ENCODE measurements at places on chromosomes 2 and 18.

- DNase-seq, result no peak
Measured at GRCh38 chr2:157899125-157899839, 23.2 kb upstream of the ACVR1 start.

DNA sequence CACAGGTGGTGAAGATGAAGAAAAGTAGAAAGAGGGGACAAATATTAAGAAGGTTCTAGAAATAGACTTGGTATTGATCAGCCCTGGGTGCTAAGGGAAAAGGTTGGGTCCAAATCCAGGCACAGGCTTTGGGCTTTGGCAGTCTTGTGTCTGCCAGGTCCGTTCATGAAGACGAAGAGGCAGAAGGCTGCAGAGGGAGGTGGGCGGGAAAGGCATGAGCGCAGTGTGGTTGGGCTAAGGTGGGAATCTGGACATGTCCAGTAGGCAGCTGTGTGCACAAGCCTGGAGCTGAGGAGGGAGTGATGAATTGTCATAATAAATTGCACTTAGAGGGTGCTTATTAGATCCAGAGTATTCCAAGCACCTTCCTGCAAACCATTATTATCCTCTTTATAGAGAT is 105.7 kb upstream of the TEX51 start:
- DNase-seq, result no peak

DNA sequence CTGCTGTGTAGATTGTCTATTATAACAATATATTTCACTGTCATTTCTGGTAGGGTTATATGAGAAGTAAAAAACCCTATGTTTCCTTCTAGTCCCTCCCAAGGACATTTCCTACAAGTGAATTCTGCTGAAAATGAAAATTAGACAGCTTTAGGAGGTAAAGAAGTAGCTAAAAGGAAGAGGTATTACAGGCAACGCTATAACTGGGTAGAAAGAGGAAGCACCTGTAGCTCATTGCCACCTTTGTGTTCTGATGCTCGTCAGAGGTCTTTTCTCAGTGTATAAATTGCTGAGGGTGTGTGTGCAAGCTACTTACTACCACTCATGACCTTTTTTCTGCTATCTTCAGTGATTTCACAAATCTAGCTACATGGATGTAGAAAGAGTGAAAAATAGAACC is 1.4 kb downstream of the DNAJC10 start:
- no peak for DNase-seq

- DNase-seq, result peak; percentile 37
Measured at GRCh38 chr18:58615140-58616132, 13.5 kb downstream of the ALPK2 start.

- DNase-seq, result no peak
Measured at GRCh38 chr2:26462100-26462499, 15.8 kb downstream of the OTOF start.

- DNase-seq, result peak; percentile 41
Measured at GRCh38 chr2:69616755-69617154, 26.8 kb downstream of the AAK1 start.

- DNase-seq, result no peak
Measured at GRCh38 chr2:156398176-156398575, 38.0 kb upstream of the GPD2 start.

DNA sequence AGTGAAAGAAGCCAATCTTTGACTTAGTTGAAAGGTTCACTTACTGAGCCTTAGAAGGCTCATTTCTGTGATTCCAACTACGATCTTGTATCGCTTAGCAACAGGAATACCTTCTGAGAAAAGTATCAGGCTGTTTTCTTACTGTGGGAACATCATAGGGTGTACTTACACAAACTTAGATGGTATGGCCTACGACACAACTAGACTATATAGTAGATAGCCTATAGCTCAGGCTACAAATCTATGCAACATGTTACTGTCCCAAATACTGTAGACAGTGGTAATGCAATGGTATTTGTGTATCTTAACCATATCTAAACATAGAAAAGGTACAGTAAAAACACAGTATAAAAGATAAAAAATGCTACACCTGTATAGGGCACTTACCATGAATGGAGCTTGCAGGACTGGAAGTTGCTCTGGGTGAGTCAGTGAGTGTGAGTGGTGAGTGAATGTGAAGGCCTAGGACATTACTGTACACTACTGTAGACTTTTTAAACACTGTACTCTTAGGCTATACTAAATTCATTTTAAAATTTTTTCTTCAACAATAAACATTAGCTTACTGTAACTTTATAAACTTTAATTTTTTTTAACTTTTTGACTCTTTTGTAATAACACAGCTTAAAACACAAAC is 148.8 kb upstream of the STON1 start:
- no peak for DNase-seq

- DNase-seq, result no peak
Measured at GRCh38 chr2:183089192-183089851, 10.8 kb downstream of the DUSP19 start.

DNA sequence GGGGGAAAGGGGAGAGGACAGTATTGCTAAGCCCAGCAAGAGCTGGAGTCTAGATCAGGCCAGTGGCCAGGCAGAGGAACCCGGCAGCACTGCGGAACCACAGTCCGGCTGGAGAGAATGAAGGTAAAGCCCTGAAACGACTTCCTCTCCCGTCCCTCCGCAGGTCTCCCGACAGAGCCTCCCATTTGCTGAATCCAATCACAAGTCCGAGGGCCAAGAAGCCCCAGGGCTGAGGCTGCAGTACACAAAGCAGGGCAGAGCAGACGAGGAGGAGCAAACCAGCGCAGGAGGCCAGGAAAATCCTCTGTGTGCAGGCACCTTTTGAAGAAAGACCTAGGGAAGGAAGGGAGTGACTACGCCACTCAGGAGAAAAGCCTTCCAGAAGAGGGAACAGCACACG is 104.4 kb downstream of the OSBPL1A start:
- DNase-seq, result no peak

DNA sequence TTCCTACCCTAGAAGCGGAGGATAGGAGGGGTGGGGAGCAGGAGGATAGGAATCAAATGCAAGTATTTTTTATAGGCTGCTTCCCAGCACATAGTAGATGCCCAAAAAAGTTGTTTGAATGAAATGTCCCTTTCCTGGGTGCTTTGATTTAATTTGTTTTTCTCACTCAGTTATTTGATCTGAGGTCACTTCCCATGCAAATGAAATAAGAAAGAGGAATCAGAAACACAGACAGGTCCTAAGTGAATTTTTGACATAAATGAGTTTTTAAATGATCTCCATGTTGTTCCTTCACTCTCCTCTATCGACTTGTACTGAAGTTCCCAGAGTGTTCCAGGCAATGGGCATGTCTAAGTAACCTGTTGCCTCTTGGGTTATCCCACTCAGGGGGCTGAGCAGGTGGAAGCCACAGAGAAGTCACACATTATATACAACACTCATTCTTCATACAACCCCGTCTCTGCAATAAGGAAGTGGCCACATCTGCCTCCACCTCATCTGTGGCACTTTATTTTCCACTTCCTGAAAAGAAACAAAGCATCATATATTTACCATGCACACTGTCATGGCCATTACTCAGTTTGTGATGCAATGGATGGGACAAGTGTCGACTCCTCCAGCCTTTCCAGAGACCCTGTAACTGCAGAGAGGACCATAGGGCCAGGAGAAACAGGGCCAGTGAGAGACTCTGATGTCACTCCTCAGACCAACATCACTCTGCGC is 81.9 kb upstream of the ZNF397 start:
- DNase-seq, result no peak

Data from activated CD4-positive, alpha-beta T cell treated with anti-CD3 and anti-CD28 coated beads, Interleukin-2, amount 50 U/mL, for 4 hours (primary cell).